Stimulated activated CD8-positive, alpha-beta memory T cell treated with anti-CD3 and anti-CD28 coated beads, Interleukin-4, amount 100 ng/mL, for 1 hour (primary cell): ENCODE measurements at places on chromosomes 13 and 19.

- DNase-seq, result no peak
Measured at GRCh38 chr13:108020027-108020426, 195.3 kb downstream of the LIG4 start.

DNA sequence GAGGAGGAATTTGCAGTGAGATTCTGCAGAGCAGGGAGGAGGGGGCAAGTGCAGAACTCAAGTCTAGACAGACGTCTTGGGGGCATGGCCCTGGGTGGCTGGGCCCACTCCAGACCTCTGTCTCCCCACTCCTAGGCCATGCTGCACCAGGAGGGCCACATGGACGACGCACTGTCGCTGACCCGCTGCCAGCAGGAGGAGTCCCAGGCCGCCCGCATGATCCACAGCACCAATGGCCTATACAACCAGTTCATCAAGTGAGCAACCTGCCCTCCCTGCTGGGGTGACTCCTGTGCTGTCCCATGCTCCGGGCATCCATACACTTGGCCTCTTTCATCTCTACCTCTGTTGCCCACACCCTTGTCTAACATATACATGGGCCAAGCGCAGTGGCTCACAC, 18.1 kb downstream of the RYR1 start:
- no peak for DNase-seq

DNA sequence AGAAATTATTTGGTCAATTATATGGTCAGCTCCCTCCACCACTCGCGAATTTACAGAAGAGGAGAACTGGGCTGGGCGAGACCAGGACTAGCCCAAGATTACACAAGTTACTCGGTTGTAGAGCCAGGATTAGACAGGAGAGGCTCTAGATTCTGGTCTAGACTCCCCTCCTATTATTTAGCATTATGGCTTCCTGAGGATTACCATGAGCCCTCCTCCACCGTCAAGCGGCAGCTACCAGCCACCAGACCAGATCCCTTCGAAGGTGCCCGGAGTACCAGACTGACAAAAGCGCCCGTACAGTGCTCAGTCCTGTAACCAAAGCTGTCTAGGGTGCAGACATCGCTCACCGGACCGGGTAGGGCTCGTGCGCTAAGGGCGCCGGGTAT, 497 bp upstream of the MLNR start:
- DNase-seq, result no peak

DNA sequence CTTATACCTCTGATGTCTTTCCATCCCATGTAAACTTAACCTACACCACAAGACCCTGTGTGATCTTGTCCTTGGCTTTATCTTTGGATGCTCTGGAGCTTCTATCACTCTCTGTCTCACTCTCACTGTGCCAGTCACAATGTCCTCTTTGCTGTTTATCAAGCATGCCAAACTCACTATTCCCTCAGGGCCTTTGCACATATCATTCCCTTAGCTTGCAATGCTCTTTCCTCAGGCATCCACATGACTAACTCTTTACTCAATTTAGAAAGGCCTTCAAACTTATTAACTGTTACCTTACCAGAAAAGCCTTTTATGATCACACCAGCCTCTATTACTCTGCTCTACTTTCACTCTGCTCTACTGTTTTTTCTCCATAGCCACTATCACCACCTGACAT, 354.1 kb downstream of the RFC3 start:
- no peak for DNase-seq

GRCh38 chr19:32178401-32178800, 167.0 kb upstream of the ZNF507 start:
- DNase-seq, result no peak

GRCh38 chr13:98201984-98202383, 24.9 kb upstream of the RNF113B start:
- no peak for DNase-seq

DNA sequence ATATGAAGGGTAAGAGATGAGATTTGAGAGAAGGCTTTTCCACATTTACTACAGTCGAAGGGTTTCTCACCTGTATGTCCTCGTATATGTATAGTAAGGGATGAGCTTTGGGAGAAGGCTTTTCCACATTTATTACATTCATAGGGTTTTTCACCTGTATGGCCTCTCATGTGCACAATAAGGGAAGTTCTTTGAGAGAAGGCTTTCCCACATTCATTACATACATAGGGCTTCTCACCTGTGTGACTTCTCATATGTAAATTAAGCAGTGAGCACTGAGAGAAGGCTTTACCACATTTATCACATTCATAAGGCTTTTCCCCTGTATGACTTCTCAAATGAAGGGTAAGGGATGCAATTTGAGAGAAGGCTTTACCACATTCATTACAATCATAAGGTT, 41.8 kb downstream of the ZNF527 start:
- DNase-seq, result no peak

DNA sequence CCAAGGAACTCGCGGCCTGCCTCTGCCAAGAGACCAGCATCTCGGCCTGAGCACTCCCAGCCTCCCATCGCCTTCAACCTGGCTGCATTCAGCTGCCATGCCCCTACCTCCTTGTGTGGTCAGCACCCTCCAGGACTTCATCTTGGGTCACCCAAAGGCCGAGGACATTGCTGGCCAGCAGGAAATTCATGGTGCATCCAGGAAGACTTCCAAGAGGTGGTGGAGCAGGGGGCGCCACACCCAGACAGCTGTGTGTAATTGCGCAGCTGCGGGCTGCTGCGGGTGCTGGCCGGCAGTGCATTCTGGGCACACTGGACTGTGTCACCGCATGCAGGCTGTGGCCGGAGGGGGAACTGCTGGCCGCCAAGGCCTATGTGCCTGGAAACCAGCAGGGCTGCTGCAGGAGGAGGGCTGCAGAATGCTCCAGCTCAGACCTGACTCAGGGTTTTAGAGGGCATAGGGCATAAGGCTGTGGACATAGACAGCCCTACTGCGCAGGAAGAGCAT, 164.3 kb upstream of the TUBA3C start:
- DNase-seq, result no peak

DNA sequence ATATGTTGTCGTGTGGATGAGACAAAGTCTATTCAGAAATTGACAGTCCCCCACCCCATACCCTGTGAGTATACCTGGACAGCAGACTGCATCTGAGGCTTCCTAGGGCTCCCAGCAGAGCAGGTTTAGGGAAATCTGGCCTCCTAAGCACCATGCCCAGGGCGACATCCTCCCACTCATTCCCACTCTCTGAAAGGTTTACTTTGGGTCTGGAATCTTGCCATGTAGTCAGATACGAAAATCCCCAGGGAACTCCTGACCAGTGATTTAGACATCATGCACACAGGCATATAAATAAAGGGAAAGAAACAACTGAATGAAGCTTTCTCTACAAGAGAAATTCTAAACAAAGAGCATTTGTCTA, 717 bp upstream of the NALCN start:
- DNase-seq, result no peak

DNA sequence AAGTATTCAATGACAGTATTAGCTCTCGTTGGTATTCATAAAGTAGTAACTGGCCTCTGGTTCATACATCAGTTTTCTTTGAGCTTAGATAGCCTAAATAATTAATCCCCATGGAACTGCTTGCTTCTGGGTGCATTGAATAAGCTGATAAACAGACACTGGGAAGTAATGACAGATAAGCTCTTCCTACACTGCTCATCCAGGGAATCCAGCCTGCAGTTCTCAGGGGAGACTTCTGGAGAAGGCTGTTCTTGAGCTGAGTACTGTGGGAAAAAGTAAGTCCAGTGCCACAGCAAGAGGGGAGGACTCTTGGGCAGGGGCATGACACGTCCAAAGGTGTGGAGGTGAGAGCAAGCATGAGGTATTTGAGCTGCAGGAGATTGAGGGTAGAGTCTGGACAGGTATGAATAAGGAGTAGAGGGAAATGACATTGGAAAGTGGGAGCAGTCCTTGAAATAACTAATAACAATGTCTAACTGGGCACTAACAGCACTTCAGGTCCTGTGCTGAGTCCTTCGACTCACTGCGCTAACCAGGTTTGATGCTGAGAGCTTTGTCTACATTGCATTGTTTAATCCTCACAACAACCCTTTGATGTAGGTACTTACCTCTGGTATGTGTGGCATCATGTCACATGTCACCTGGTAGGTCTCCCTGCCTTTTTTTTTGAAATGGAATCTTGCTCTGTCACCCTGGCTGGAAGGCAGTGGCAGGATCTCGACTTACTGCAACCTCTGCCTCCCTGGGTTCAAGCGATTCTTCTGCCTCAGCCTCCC, 7.2 kb downstream of the GARRE1 start:
- no peak for DNase-seq

DNA sequence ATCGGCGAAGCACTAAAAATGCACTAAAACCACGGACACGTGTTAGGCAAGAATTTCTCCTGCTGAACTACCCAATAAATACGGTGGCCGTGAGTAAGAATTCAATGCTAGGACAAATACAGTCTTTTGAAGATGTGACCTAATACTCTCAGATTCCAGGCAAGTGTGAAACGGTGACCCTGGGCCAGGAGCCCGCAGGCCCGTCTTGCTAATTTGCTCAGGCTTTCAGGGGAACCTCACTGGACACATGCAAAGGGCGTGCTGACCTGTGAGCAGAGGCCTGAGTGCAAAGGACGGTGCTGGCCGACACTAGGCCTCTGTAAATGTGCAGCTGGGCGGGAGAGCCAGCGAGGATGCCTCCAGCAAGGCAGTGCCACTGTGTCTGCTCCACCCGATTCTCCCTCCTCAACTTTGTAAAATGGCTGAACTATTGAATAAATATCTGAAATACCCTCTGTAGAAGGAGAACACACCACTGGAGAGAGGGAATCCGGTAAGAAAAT, 70.1 kb downstream of the STK24 start:
- DNase-seq, result no peak

- no peak for DNase-seq
Measured at GRCh38 chr19:41893899-41894298, 10.9 kb downstream of the ARHGEF1 start.

DNA sequence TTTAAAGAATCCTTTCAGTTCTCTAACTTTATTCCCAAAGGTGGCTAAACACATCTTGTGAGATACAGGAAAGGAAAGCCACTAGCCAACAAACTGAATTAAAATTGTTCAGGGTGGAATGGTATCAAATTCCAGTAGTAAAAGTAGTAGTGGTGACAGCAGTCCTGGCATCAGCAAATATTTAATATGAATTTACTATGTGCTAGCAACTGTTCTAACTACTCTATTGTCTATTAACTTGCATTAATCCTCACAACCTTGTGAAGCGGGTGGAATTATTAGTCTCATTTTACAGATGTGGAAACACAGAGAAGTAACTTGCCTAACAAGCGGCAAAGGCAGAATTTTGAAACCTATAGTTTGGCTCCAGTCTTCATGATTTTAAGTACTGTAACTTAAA, 130.1 kb downstream of the KLF12 start:
- no peak for DNase-seq

DNA sequence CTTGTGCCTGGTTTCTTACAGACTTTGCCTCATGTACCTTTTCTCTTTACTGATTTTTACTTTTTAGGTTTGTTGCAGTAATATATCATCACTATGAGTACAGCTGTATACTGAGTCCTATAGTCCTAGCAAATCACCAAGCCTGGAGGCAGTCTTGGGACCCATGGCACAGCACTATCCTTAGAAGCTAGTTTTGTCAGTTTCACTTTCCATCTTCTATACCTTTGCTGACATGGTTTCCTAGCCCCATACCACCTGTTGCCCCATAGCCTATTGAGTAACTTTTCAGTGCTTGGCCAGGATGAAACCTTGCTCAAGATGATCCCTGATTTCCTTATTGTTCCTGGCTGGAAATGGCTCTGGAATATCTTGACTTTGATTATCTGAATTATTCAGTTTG, 826.4 kb downstream of the GPC5 start:
- no peak for DNase-seq

DNA sequence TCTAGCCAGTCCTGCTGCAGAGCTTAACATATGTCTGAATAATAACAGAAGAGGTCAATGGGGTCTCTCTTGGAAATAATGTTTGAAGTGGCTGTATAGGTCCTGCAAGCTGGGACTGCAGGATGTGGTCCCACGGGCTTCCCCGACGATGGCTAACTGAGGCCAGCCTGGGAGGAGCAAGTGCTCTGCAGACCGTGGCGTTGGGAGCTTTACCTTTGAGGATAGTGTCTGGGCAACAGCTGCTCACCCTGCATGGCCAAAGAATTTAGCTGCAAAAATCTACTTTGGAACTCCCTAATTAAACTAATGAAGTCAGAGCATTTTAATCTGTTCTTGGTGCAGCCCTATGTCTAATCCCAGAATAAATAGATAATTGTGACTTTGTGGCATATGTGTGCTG, 18.2 kb upstream of the AMER2 start:
- DNase-seq, result no peak

- DNase-seq, result peak; percentile 68
Measured at GRCh38 chr19:46713781-46714443, 3.0 kb downstream of the PRKD2 start.

DNA sequence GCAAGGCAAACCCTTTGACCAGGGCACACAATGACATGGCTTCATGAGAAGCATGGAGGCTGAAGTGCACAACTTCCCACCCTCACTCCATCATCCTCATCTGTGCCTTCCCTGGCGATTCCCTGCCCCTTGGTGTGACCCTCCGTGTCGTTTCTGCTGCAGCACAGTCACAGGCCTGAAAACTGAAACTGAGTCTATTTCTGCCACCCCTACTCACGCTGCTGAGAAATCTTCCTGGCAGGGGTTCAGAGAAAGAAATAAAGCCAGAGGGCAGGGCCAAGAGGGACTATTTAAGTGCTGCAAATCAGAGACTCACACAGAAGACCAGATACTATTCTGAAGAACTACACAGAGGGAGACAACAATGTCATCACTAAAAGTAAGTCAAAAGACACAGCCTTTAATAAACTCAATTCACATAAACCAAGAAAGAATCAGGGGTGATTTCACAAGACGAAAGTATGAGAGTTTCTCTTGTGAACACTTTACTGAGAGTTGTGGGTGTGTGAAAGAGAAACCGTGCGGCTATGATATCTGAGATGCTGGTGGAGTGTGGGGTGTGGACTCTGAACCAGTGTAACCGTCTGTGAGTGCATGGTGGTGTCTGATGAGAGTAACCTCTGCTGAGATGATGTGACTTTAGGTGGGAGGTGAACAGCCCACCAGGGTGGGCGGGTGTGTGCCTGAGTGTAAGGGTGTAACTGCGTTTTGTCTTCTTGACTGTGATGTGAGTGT, 23.5 kb downstream of the LGALS16 start:
- no peak for DNase-seq

DNA sequence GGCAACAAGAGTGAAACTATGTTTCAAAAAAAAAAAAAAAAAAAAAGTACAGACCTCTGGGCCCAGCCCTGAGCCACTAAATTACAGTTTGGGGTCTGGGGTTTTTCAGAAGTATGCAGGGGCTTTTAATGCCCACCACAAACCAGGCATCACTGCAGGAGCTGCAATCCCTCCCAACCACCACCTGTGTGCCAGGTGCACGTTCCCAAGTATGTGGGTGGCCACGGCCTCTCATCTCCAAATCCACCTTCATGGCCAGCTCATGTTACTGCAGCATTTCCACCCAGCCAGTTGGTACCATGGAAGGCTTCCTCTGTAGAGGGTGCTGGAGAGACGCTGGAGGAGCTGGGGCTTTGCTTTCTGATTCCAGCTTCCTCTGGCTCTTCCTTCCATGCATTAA, 26.5 kb downstream of the CEP89 start:
- DNase-seq, result no peak

GRCh38 chr19:37059142-37059541, 19.1 kb upstream of the ZNF420 start:
- no peak for DNase-seq

- no peak for DNase-seq
Measured at GRCh38 chr19:42155796-42156195, 23.6 kb upstream of the POU2F2 start.
